ENCODE measurements at places on chromosomes 13 and 19.

GRCh38 chr19:7385062-7385461 lies 36.3 kb downstream of the ARHGEF18 start:
- H3K27ac ChIP-seq = no peak overlapping the region
- no peaks in the 10 kb centered on the region for H3K27me3 ChIP-seq
- no peak for DNase-seq

GRCh38 chr13:86946734-86947133 lies 724.4 kb upstream of the SLITRK5 start:
- H3K36me3 ChIP-seq = no peaks in the 10 kb centered on the region
- no peaks in the 10 kb centered on the region for H3K27me3 ChIP-seq
- no peak for DNase-seq
- H3K4me3 ChIP-seq = no peak overlapping the region
- H3K27ac ChIP-seq = no peak overlapping the region

DNA sequence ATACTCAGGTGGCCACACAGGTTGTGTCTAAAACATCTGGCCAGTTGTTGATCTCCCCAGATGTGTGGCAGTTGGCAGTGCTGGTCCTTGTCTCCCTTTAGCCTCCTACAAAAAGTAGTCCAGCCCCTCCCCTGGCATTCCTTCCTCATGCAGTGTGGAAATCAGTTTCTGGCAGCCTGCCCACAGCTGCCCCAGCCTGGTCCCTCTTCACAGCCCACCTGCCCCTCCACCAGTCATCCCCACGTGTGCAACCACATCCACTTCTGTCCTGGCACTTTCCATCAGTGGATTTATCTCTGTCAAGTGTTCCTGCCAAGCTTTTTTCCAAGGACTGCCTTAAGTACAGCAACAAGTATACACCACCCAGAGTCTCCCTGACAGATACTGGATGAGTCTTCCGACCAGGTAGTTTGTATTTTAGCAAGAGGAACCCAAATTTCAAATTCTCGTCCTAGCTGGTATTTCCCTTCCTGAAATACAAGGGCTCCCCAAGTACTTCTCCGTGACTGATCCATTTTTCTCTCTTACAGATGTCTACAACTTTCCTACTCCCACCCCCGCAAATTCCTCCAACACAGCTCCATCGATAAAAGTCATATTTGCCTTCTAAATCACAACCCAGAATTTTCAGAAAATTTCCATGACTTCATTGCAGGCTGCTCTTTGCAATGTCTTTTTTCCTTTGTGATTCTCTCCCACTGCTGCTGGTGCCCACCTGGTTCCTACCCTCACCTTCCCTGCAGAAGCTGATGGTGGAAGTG lies 313.5 kb downstream of the FOXO1 start:
- no peaks in the 10 kb centered on the region for H3K27me3 ChIP-seq
- H3K27ac ChIP-seq = no peak overlapping the region
- H3K36me3 ChIP-seq = peaks cover 2% of the 10 kb centered on the region
- DNase-seq = no peak

- no peak overlapping the region for H3K27ac ChIP-seq
- no peak for DNase-seq
- H3K27me3 ChIP-seq = no peaks in the 10 kb centered on the region
These were observed 12.9 kb downstream of the ELAVL1 start for GRCh38 chr19:7992575-7992974.

DNA sequence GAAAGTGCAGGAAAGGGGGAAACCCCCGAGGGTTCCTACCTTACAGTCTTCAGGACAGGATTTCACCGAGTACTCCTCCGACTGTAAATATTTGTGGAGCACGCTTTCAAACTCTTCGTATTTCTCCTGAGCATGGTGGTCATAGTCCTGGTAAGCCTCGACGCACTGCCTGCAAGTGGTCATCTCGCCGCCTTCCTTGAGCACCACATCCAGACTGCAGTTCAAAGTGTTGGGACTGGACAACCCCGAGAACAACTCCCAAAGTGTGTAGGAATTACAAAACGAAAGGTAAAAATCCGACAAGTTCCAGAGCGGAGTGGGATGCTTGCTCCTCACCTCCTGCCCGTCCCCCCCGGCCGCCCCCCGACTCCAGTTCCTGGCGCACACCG lies 349.7 kb downstream of the LIG4 start:
- no peak overlapping the region for H3K4me3 ChIP-seq
- DNase-seq = no peak
- no peak overlapping the region for H3K27ac ChIP-seq
- H3K27me3 ChIP-seq = peaks cover 39% of the 10 kb centered on the region
- H3K4me1 ChIP-seq = no peaks in the 10 kb centered on the region

GRCh38 chr13:112873851-112874750 lies 94.9 kb upstream of the MCF2L start:
- H3K4me3 ChIP-seq = peak overlapping the region; percentile 64
- peak overlapping the region; percentile 95 for H3K27ac ChIP-seq
- peaks cover 36% of the 10 kb centered on the region for H3K36me3 ChIP-seq
- H3K4me1 ChIP-seq = peaks cover 17% of the 10 kb centered on the region

GRCh38 chr19:39336483-39336882 lies 640 bp upstream of the GMFG start:
- peak overlapping the region; percentile 99 for H3K4me3 ChIP-seq
- H3K4me1 ChIP-seq = peaks cover 43% of the 10 kb centered on the region
- DNase-seq = no peak
- H3K36me3 ChIP-seq = peaks cover 32% of the 10 kb centered on the region
- peak overlapping the region; percentile 97 for H3K27ac ChIP-seq

DNA sequence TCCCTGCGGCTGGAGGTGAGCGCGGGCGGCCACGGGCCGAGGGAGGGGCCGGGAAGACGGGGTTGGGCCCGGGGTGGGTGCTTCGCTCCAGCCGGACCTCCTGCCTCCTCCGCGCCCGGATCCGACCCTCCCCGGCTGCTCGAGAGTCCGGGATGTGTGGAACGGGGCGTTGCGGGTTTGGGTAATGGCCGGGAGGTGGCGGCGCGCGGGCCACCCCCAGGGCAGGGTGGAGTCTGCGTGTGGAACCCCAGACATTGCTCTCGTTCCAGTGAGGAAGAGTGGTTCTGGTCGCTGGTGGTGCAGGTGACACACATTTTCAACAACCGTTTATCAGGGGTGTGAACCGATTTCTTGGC lies 38.8 kb downstream of the ARHGEF7 start:
- no peak for DNase-seq
- H3K27me3 ChIP-seq = peaks cover 18% of the 10 kb centered on the region
- H3K27ac ChIP-seq = peak overlapping the region; percentile 91
- H3K4me1 ChIP-seq = peaks cover 26% of the 10 kb centered on the region
- peaks cover 20% of the 10 kb centered on the region for H3K36me3 ChIP-seq

DNA sequence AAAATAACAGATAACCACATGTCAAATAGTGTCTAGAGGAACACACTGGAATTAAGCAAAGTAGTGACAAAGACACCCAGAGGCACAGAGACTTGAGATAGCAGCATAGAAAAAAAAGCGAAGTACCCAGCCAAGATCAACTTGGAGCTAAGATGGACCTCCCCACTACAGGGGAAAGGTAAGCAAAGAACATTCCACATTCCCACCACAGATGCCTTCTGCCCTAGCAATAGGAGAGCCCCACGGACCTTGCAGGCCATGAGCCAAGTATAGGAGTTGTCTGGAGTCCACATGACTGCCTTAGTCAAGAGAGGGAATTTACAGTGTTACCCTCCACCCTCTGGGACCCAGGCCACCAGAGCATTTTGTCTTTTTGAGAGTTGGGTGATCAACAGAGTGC lies 110.7 kb upstream of the SPRY2 start:
- H3K27ac ChIP-seq = no peak overlapping the region
- H3K4me1 ChIP-seq = no peaks in the 10 kb centered on the region
- H3K4me3 ChIP-seq = no peak overlapping the region
- no peaks in the 10 kb centered on the region for H3K36me3 ChIP-seq

DNA sequence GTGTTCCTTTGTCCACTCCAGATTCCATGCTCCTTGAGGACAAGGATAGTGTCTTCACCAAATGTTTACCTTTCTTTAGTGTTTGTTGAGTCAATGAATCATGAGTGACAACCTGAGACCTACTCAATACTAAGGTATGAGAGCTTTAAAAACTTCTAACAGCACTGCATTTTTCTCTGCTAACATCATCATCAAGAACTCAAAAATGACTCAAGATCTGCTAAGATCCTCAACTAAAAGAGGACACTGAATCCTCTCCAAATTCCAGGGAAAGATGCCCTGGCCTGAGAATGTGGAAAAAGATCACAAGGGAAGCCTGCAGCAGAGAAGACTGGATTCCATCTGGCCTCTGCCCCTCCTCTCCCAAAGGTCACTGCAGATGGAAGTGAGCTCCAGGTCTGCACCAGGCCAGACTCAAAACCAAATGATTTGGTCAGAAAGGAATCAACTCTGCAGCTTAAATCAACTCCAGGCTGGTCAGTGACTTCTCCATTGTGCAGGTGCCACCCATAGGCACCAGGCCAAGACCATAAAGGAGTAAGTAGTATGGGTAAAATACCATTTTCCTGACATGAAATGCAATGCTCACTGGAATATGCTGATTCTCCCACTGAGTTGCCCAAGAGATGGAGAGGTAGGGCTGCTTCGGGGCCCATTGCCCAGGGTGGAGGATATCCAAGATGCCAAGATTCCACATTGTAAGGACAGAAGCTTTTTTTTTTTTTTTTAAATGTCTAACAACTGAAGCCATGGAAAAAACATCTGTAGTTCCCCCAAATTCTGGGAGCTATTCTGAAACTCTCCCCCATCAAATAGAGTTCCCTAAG lies 89.5 kb upstream of the DOCK9 start:
- no peak for DNase-seq
- H3K27me3 ChIP-seq = no peaks in the 10 kb centered on the region
- peak overlapping the region; percentile 62 for H3K4me3 ChIP-seq
- peak overlapping the region; percentile 75 for H3K27ac ChIP-seq
- peaks cover 70% of the 10 kb centered on the region for H3K4me1 ChIP-seq
- H3K36me3 ChIP-seq = peaks cover 73% of the 10 kb centered on the region

GRCh38 chr13:53052675-53053074 lies 24.1 kb downstream of the OLFM4 start:
- no peak overlapping the region for H3K27ac ChIP-seq
- no peak overlapping the region for H3K4me3 ChIP-seq
- no peaks in the 10 kb centered on the region for H3K4me1 ChIP-seq
- no peak for DNase-seq
- H3K27me3 ChIP-seq = no peaks in the 10 kb centered on the region

- H3K4me1 ChIP-seq = no peaks in the 10 kb centered on the region
- no peaks in the 10 kb centered on the region for H3K27me3 ChIP-seq
- H3K4me3 ChIP-seq = no peak overlapping the region
- no peaks in the 10 kb centered on the region for H3K36me3 ChIP-seq
- H3K27ac ChIP-seq = no peak overlapping the region
These were observed 17.7 kb upstream of the PTPRS start for GRCh38 chr19:5358173-5358800.

DNA sequence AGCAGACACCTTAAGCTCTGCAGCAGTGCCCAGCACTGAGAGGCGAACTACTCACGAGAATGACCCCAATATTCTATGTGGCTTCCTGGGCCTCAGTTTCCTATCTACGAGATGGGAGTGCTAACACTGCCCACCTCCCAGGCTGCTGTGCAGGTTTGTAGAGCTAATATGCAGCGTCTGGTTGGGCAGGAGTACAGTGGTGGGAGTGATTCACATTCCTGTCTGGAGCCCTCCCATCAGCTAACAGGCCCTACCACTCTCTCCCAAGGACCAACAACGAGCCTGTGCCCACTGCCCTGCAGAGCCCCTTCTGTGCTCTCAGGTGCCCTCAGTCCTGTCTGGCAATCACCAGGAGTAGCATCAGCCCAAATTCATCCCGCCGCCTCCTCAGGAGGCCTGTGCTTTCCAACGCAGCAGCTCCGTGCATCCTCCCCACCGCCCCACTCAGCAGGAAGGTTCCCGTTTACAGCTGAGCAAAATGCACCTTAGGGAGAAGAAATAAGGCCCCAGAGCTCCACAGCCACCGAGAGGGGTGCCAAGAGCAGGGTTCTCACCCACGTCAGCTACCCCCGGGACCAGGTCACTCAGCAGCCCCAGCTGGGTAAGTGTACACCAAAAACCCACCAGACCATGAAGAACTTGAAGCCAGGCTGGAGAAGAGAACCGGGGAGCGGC lies 6.6 kb downstream of the AKT2 start:
- peaks cover 40% of the 10 kb centered on the region for H3K4me1 ChIP-seq
- peaks cover 2% of the 10 kb centered on the region for H3K36me3 ChIP-seq
- H3K27me3 ChIP-seq = no peaks in the 10 kb centered on the region
- no peak overlapping the region for H3K4me3 ChIP-seq
- no peak for DNase-seq
- no peak overlapping the region for H3K27ac ChIP-seq

DNA sequence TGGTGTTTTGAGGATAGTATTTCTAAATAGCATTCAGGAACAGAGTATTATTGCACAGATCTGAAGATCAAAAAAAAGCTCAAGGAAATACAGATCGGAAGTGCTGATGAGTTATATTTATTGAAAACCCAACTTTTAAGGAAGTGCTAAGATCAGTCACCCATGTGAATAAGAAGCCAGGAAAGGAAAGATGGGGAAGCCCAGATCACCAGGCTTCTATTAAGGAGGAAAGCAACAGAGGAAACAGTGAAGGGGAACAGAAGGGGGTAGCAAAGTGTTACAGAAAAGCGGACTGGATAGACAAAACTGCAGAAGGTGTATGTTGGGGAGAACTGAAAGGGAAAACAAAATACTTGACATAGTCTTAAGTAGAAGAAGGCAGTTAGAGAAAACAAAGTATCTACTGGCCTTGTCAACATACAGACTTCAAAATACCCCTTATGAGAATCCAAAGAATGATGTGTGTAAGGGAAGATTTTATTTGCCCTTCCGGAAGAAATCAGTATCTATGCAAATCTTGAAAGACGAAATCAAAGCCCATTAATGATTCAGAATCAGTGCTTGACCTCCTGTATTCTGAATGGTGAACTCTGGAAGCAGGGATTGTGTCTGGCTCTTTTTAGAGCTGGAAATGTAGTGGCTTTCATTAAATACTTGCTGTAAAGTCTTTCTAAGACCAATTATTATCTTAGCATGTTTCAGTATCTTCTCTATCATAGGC lies 12.1 kb downstream of the UFM1 start:
- H3K36me3 ChIP-seq = peaks cover 25% of the 10 kb centered on the region
- H3K4me1 ChIP-seq = peaks cover 3% of the 10 kb centered on the region
- H3K27ac ChIP-seq = peak overlapping the region; percentile 50
- no peak overlapping the region for H3K4me3 ChIP-seq

DNA sequence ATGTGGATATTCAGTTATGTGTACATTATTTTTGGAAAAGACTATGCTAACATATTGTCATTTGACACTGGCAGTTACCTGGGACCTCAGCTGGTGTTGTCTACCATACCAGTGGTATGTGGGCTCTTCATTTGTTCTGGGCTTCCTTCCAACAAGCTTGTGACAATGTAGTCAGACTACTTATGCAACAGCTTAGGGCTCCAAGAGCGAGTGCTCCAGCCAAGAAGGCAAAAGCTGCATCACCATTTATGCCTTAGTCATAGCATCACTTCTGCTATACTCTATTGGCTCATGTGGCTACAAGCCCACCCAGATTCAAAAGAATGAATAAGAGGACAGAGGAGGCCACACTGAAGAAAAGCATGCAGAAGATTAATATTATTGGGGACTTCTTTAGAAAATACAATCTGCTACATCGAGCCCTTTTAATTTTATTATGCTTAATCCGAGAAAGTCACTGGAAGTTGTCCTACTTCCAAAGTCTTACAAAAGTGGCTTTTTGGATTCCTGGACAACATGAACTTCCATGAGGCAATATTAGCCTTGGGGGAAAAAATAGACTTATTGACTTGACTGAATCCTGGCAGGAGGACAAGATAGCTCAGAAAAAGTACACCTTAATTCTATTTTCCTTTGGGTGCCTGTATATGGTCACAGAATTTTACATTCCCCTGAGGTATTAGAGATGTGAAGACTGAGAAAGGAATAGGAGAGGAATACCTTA lies 529.4 kb upstream of the HTR2A start:
- no peaks in the 10 kb centered on the region for H3K27me3 ChIP-seq
- H3K4me1 ChIP-seq = no peaks in the 10 kb centered on the region
- DNase-seq = no peak
- H3K4me3 ChIP-seq = no peak overlapping the region
